ENCODE measurements at places on chromosomes 5 and 9. TPM values are rescaled to one million over a fixed set of nuclear protein-coding genes. Genes with fewer than 3 reads are reported as not detected.

The TAS2R1 gene
- total RNA-seq = not detected

The ELOVL7 gene
- total RNA-seq = 14.9 TPM

The ZNG1F gene
- total RNA-seq = 11.6 TPM

The IL7R gene
- 3.2 TPM for total RNA-seq

The PDZD2 gene
- 3.5 TPM for total RNA-seq

The SLC34A1 gene
- total RNA-seq = not detected

The SH2D3C gene
- total RNA-seq = 4.0 TPM

The SHISAL2B gene
- total RNA-seq = not detected

The STKLD1 gene
- total RNA-seq = 1.5 TPM

The ITGA2 gene
- total RNA-seq = 9.5 TPM

The MRPL50 gene
- 9.6 TPM for total RNA-seq
